NCI-H2171 (cell line): ENCODE measurements at places on chromosomes 1 and 21.

DNA sequence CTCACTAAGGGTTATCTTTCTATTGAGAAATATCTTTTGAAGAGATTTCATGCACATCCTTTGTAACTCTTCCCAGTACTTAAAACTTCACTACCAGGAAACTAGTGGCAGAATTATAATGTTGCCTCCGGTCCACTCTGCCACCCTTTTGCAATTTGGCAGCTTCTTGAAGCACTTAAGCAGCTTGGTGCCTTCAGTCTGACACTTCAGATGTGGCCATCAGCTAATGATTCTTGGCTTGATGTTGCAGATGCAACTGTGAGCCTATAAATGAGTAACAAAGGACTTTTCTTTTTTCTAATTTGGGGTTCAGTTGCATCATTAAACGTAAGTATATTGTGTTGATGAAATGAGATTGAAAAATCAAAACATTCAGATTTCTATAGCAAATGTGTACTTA is 187.5 kb upstream of the C21orf91 start:
- DNase-seq, result no peak

DNA sequence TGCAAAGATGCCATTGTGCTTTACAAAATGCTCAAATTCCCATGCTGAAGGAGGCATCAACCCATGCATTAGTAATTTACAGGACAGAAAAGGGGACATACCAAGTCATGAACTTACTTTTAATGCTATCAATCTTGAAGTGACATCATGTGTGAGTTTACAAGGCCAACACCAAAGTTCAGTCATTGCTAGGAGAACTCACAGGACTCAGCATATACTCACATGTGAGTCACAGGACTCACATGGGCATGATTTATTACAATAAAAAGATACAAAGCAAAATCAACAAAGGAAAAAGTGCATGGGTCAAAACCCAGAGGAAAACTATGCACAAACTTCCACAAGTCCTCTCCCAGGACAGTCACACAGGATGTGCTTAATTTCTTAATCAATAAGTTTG is 1656.0 kb downstream of the MRPL39 start:
- no peak for DNase-seq

DNA sequence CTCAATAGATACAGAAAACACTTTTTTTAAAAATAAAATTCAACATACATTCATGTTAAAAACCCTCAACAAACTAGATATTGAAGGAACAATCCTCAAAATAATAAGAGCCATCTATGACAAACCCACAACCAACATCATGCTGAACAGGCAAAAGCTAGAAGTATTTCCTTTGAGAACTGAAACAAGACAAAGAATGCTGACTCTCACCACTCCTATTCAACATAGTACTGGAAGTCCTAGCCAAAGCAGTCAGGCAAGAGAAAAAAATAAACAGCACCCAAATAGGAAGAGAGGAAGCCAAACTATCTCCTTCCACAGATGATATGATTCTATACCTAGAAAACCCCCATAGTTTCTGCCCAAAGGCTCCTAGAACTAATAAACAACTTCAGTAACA is 46.2 kb upstream of the IVNS1ABP start:
- no peak for DNase-seq

- no peak for DNase-seq
Observed at GRCh38 chr1:9247894-9248293, 13.3 kb downstream of the H6PD start.

DNA sequence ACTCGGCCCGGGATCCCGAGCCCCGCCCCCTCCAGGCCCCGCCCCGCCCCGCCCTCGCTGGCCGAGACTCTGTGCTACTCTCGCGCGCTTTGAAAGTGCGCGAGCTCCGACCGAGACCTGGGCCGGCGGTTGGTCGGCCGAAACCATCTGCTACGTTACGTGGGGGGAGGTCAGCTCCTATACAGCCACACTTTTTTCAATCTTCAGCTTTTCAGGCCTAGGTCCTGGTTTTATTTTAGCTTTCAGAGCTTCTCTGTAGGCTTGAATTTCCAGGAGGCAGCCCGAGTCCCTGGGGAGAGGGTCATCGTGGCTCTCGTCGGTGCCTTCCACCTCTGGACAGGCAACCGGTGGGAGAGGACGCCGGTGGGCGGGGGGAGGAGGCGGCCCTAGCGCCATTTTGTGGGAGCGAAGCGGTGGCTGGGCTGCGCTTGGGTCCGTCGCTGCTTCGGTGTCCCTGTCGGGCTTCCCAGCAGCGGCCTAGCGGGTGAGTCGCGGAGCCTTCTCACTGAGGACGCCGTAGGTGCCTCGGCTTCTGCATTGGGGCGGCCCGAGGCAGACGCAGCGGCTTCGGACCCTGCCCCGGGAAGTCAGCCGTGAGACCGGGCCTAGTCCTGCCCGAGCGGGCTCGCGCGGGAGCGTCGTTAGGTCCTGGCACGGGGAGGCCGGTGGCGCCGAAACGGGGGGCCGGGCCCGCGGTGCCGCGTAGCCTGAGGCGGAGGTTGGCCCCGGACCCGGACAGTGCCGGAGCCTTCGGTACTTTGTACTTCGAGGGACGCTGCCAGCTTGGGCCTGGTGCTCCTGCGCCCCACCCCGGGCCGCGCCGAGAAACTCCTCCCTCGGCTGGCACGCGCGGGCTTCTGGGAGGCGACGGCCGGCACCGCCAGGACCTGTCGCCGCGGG is at the start of gene TARDBP:
TARDBP (plus strand) TSS at position 395 of the 900 bp plus-strand sequence. CDS start 1,074 bp downstream, outside the sequence.
- peak; percentile 91 for DNase-seq

DNA sequence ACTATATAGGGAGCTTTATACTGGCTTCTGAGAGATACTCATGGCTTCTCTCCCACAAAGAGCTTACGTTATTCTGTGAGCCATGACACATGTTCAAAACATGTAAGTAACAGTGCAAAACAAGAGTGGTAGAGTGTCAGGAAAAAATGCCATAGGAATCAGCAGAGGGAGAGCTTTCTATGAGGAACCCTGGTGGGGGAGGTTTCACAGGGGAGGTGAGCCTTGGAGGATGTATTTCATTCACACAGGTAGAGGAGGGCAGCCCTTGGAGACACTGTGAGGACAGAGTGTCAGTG is 72.7 kb upstream of the LYST start:
- DNase-seq, result no peak

- DNase-seq, result no peak
Observed at GRCh38 chr1:192608671-192609070, 27.3 kb upstream of the RGS13 start.

- DNase-seq, result no peak
Observed at GRCh38 chr21:40602080-40602479, 244.9 kb downstream of the DSCAM start.

- no peak for DNase-seq
Observed at GRCh38 chr1:162177126-162177525, 107.6 kb downstream of the NOS1AP start.

- no peak for DNase-seq
Observed at GRCh38 chr1:55127827-55128343, 87.3 kb downstream of the USP24 start.

- no peak for DNase-seq
Observed at GRCh38 chr1:53769780-53770179, 30.8 kb upstream of the GLIS1 start.

DNA sequence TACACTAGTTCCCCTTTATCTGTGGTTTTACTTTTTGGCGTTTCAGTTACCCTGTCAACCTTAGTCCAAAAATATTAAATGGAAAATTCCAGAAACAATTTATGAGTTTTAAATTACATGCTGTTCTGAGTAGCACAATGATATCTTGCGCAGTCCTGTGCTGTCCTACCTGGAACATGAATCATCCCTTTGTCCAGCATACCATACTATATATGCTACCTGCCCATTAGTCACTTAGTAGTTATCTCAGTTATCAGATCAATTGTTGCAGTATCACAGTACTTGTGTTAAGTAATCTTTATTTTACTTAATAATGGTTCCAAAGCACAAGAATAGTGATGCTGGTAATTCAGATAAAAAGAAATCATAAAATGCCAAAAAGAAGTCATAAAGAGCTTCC is 52.7 kb downstream of the AGBL4 start:
- no peak for DNase-seq

DNA sequence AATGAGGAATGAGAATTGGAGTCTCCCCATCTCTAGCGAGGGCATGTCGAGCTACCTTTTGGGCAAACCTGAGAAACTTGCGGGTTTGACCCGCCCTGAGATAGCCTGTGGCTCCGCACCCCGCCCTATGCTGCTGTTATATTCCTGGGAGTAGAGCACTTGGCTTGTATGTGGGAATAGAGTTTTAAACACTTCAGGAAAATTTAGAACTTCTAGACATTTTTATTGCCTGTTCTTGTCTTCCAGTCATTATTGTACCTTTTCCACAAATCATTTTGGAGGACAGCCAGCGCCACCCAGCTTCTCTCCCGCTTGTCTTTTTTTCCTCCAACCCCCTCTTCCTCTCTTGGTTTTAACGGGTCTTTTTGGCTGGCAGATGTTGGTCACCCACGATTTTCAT is 738 bp downstream of the GNPAT start:
- DNase-seq, result peak; percentile 4

GRCh38 chr1:219731771-219732170 is 118.9 kb upstream of the ZC3H11B start:
- no peak for DNase-seq

DNA sequence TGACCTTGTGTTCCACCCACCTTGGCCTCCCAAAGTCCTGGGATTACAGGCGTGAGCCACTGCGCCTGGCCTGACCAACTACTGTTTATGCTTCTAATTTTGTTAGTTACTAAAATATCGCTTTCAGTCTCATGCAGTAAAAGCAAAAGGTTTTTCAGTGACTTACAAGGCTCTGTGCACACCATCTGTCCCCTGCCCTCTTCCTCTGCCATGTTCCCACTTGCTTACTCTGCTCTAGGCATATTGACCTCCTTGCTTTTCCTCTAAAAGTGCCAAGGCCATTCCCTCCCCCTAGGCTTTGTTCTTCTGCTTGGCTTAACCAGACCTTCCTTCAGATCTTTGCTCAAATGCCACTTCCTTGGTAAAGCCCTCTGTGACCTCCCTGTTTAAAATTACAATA is 276.9 kb downstream of the KIF26B start:
- DNase-seq, result no peak

GRCh38 chr1:14970799-14971141 is 182.8 kb upstream of the TMEM51 start:
- DNase-seq, result no peak

- DNase-seq, result no peak
Observed at GRCh38 chr1:66300972-66301451, 232.9 kb upstream of the SGIP1 start.

DNA sequence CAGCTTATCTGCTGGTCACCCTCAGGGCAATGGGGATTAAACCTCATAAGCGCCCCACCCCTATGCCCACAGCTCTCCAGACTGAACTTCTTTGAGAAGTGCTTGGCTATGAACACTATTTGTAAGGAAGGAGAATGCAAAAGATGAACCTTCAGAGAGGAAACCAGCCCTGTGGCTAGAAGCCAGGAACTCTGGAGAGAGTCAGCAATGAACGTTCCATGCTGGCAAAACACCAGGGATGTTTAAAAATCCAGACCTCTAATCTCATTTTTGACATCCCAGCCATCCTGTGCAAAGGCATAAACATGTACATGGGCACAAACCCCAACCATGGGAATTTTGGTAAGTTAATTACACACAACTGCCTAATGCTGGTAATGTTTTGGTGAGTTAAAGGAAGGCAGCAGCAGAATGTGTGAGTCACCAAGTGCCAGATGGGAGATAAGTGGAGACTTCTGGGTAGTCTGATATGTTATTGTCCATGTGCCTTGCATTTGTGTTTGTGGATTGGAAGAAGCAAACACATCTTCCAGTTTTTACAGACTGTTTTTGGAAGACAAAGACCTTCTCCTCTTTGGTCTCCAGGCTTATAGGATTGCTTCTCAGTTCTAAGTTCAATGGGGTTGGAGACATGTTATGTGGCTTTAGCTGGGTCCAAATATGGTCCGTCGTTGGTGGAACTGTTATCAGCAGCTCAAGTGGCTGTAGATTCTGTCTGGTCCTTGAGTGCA is 174.1 kb upstream of the ETV3 start:
- no peak for DNase-seq

DNA sequence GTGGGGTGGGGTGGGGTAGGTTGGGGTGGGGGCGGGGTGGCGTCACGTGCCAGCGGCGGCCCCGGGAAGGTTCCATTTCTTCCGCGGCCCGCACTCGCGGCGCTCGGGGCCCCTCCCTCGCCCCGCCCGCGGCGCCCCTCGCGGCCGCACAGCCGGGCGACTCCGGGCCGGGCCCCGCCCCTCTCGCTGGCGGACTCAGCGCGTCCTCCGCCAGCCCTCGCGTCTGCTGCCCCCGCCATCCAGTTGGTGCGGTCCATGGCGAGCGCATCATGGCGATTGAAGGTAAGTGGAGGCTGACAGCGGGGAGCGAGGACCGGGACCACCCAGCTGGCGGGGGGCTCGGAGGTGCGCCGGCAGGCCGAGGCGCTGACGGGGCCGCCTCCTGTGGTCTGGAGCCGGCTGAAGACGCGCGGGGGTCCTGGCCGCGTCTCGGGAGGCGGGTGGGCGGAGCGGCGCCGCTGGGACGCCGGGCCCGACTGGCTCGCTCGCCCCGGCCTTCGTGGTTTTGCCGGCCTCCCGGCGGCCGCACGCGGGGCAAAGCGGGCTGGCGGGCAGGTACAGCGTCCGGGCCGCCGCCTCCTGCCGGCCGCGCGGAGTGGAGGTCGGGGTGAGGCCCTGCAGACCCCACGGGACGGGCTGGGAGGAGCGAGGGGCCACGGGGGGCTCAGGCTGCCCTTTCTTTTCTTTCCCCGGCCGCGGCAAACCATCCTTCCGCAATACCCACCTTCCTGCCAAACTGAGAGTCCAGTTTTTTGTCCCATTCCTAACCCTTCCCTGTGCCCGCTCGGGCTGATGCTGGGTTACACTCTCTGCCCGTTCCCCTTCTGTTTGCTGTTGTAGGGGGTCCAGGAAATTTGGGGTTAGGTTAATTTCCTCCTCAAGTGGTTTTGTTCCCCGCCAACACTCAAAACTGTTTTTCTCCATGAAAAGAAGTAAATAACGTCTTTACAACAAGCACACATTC is at the start of gene SYT14:
SYT14 (plus strand) TSS at position 222 of the 964 bp plus-strand sequence; CDS start at position 270, 48 bp downstream.
- DNase-seq, result peak; percentile 83

GRCh38 chr1:1889847-1890505 is 911 bp downstream of the GNB1 start:
- DNase-seq, result no peak

- no peak for DNase-seq
Observed at GRCh38 chr1:204192589-204193352, 3.5 kb downstream of the KISS1 start.

GRCh38 chr1:196545222-196545621 is 63.0 kb downstream of the KCNT2 start:
- no peak for DNase-seq

DNA sequence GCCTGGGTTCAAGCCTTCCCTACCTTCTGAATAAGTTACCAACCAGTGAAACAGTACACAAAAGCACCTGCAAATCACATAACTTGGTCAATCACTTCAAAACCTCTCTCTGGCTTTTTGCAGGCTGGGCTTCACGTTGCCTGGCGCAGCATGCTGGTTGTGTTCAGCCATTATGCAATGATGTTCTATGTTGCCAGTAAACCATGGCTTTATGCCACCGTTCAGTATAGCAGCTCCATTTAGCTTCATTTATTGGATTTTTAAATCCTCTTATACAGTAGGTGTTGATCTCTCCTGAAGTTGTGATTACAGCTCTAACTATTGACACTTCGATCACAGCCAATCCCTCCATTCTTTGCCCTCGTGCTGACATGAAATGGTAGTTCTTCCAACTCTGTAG is 233.6 kb upstream of the PTBP2 start:
- no peak for DNase-seq

- DNase-seq, result no peak
Observed at GRCh38 chr1:94920061-94920460, 6.8 kb downstream of the CNN3 start.

GRCh38 chr1:66505671-66506392 is 28.1 kb upstream of the SGIP1 start:
- DNase-seq, result no peak
